ENCODE measurements at places on chromosomes 3 and 15.

DNA sequence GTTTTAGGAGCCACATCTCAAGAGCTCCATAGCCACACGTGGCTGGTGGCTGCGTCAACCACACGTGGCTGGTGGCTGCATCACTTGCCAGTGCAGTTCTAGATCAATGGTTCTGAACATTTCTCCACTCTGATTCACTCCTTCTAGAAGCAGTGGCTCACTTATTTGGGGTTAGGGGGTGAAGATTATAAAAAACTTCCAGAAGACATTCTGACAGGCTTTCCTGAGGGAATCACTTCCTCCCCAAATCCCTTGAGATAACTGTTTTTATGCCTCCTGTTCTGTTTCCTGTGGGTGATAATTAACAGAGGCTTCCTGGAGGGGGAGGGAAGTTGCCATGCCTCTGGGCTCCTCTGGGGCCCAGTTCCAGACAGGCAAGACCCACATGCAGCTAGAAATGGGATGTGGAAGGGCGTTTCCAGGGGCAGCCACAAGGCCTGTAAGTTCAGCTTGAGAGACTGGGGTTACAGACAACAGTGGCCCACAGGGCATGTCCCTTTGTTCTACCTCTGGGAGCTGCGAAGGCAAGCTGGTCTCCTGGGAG lies 23.6 kb downstream of the HEG1 start:
- no peak for DNase-seq

DNA sequence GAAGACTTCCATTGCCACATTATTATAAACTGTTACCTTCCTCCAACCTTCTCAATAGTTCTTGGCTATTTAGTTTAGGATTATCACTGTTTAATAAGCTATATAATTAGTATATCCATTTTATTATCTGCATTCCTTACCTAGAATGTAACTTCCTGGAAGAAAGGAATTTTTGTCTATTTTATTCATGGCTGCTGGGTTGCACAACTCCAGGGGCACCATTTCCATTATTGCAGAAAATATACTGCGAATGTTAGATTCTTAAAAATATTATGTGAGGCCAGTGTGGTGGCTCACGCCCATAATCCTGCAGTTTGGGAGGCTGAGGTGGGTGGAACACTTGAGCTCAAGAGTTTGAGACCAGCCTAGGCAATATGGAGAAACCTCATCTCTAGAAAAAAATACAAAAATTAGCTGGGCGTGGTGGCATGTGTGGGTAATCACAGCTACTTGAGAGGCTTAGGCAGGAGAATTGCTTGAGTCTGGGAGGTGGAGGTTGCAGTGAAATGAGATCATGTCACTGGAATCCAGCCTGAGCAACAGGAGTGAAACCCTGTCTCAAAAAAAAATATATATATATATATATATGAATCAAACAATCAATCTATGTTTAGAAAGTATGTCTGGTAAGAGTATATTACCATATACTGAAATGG lies 19.9 kb downstream of the CLDN1 start:
- no peak for DNase-seq

- DNase-seq: no peak
Observed at GRCh38 chr15:71304681-71305080, 189.4 kb downstream of the THSD4 start.

DNA sequence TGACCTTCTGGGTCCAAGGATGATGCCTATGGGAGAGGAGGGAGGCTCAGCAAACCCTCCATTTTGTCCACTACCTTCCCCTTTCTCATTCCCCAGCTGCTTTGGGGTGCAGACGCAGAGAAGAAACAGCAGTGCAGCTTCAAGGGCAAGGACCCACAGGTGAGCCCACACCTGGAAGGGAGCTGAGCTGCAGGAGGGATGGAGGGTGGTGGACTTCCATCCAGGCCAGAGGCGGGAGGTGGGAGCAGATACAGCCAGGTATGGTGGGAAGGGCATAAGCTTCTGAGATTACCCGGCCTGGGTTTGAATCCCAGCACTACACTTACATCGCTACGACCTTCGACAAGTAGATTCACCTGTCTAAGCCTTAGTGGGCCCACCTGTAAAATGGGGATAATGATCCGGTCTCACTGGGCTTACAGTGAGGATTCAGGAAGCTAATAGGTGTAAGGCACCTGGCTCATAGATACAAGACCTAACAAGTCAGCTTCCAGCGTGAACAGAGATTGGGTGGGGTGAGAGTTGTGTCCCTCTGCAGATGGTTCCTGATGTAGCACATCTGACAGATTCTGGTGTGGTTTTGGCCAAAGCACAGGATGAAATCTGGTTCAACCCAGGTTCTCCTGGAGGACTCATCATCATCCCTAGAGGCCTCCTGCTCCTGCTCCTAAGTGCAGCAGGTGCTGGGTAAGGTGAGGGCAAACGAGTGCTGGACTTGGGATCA lies 15.9 kb downstream of the CIB1 start:
- DNase-seq: no peak
